ENCODE measurements at places on chromosomes 2 and 18.

- DNase-seq, result no peak
These were observed 106.1 kb downstream of the IRS1 start for GRCh38 chr2:226693521-226693920.

- DNase-seq, result peak; percentile 45
These were observed 70.8 kb downstream of the RAPGEF4 start for GRCh38 chr2:172806493-172806892.

DNA sequence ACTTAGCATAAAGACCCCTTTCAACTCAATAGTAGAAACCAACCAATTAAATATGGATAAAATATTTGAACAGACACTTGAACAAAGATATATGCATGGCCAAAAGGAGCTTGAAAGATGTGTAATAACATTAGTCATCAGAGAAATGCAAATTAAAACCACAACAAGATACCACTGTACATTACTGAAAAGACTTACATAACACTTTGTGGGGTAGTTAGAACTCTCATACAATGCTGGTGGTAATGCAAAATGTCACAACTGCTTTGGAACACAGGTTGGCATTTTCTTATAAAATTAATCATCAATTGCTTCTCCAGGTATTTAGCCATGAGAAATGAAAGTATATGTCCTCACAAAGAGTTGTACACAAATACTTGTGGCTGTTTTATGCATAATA lies 60.7 kb downstream of the TTC27 start:
- peak; percentile 35 for DNase-seq

DNA sequence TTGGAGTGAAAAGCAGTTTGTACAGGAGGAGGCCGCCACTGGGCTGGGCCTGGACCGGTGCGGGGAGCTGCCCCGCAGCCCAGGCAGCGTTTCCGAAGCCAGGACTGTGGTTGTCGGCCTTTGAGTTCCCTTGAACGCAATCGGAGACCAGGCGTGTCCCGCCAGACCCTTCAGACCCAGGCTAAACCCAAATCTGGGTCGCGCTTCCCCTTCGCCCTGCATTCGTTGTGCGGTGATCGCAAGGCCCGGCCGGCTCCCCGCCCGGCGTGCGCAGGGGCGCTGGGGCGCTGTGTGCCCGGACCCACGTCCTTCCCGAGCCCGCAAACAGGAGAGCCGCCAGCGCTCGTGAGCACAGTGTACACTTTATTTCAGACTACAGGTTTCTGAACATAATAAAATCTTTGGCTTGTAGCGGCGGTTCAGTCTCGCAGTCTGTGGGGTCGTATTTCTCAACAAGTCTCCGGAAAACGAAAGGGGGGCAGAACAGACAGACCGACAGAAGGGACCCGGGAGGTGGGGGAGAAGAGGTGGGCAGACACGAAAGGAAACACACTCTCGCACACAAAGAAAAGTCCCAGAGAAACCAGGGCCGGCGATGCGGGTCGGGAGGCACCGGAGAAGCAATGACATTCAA lies 5.5 kb downstream of the EN1 start:
- DNase-seq, result no peak

All from HFFc6 (cell line).